Activated CD4-positive, alpha-beta T cell treated with anti-CD3 and anti-CD28 coated beads, Interleukin-2, amount 50 U/mL, for 1 hour (primary cell): ENCODE measurements at places on chromosomes 7 and 10.

DNA sequence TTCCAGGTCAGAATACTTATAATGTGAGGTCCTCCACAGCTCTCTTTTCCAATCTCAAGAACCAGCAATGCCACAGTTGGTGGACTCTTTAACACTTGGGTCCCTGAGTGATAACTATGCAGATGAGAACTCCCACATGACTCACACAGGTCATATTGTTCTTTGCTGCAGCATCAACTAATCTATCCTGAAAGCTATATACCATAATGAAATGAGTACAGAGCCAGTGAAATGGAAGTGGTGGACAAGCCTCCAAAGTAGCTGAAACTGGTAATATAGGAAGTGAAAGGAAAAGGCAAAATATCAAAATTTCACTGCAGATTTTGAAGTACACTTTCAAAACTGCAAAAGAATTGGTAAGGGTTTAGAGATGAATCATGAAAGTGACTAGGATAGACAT is 45.6 kb downstream of the SORCS1 start:
- DNase-seq = no peak

DNA sequence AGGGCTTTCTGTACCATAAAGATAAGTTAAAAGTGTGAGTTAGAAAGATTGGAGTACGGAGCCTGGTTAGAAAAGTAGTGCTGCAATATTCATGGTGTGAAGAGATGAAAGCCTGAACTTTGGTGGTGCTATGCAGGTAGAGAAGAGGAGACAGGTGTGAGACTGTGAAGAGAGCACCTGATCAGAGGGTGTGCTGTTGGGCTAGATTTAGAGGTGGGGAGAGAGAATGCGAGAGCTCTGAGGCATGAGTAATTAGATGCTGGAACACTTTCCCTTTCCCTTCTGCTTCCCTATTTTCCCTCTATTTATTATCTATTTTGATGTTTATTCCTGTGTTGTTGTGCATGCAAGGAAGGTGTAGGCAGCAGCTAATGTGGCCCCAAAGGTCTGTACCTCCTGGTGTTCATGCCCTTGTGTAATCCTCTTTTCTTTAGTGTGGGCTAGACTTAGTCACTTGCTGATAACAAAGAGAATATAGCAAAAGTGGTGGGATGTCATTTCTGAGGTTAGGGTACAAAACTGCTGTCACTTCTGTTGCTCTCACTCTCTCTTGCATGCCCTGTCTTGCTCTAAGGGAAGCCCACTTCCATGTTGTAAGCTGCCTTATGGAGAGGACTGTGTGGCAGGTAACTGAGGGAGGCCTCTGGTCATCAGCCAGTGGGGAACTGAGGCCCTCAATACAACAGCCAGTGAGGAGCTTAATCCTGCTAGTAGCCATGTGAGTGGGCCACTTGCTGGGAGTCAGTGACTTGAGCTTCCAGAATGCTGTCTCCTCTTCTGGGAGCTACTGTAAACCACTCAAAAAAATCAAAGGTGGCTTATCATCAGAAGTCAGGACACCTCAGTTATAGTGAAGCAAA is 2.6 kb upstream of the ATXN7L1 start:
- no peak for DNase-seq

DNA sequence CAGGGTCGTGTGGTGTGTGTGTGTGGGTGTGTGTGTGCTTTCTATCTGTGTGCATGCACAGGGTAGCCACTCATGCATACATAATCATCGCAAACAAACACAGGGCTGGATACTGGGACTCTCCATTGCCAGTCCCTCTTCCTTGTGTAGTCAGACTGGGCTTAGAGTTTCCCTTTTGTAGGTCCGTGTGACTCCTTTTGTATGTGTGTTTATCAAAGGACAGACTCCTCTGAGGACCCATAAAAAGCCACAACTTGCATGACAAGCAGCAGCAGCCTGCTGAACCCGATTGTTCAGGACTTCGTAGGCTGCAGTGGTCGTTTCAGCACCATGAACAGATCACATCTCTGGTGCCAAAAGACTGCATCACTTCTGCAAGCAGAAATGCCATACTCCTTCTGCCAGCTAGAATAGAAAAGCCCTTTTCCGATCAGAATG is 895 bp downstream of the VSTM2A start:
- no peak for DNase-seq

DNA sequence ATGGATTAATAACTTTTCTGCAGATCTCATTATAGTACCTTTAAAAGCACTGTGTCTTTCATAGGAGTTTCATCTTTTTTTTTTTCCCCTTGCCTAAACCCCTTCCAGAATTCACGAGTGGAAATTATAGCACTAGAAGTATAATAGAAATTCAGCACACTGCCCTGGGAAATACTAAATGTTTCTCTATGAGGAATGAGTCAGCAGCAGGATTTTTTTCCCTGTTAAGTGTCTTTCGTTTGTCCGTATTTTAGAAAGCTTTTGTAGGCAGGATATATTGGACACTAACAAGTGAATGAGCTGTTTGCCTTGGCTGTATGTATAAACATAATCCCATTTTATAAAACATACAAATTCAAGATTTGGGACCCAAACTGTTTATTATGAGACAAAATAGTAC is 105.8 kb downstream of the EXOC4 start:
- no peak for DNase-seq

GRCh38 chr7:154861589-154861988 is 141.3 kb downstream of the PAXIP1 start:
- no peak for DNase-seq
